HCEC 1CT (cell line): ENCODE measurements at places on chromosomes 6 and 20.

DNA sequence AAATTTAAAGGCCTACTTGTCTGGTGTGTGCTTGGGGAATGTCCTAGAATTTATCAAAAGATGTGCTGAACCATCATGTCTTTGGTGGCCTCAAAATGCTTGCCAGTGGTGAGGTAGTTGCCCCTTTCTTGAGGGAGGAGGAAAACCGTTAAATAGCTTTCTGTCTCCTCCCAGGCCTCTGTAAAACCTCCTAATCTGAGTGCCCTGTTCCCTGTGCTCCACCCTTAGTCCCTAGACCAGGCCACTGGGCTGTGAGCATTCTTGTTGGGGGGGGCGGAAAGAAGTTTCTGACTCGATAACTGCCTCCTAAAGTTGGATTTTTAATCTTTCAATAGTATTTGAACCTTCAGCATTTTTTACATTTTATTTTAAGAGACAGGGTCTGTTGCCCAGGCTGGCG, 23.1 kb downstream of the JARID2 start:
- no peak for DNase-seq

DNA sequence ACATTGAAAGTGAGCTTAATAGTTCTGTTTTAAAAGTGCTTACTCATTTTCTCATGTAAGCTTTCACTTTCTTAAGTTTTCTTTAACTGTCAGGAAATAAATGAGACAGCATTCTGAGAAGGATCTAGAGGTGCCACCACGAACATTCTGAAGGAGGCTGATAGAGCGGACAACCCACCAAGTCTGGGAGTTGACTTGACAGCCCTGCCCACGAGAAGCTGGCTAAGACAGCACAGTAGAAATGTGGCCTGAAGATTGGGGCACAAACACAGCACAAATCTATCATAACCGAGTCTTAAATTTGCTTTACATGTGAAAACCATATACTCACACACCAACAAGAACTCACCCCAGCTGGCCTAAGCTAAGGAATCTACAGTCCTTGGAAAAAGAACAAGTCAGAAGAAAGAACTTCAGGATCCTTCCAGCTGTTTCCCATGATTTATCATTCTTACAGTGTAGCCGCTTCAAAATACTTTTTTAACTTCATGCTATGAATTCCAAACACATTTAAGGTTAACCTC, 144.2 kb upstream of the TNFAIP3 start:
- no peak for DNase-seq

DNA sequence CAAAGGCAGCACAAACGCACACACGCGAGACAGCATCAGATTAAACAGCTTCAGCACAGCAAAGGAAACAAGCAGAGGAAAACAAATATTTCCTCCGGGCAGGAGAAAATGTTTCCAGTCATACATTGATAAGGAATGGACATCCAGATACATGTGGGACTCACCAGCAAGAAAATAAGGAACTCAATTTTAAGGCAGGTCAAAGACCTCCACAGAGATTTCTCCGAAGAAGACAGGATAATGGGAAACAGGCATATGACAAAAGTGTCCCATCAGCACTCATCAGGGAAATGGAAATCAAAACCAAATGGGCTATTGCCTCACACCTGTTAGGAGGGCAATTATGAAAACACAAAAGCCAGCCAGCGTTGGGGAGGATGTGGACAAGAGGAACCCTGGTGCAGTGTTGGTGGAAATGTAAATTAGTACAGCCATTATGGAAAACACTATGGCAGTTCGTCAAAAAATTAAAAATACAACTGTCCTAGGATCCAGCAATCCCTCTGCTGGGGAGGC, 9.7 kb upstream of the SLCO4A1 start:
- no peak for DNase-seq

- DNase-seq, result no peak
These were observed 19.6 kb downstream of the NUP153 start for GRCh38 chr6:17687136-17687535.

GRCh38 chr6:3769610-3770009, 18.1 kb upstream of the PXDC1 start:
- peak; percentile 65 for DNase-seq

- DNase-seq, result no peak
These were observed 75.9 kb downstream of the TAF4 start for GRCh38 chr20:61989741-61990140.

DNA sequence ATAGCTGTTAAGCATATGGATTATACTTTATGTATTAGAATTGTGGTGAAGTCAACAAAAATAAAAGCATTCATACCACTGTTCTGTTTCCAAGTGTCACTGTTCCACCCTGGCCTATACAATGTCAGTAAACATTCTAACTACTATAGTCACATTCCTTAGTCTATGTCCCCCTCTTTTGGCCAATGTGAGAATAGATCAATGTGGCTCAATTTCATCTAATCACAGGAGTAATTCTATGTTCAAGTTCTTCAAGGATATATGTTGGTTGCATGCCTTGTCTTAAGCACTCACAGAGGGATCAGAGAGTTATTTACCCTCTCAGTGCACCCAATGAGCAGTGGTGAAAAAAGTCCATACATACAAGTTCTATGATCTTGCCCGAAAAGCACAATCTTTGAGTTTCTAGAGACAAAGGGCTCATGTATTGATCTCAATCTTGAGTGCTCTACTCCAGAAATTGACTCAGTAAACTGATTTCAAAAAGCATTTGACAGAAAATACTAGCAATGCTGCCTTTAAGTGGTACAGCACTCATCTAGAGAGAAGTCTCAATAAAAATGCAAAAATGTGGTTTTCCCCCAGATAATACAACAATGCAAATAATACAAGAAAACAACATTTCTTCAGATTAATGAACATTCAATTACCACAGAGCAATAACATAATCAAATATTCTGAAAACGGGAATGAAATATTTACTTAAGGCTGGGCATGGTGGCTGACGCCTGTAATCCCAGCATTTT, 16.5 kb downstream of the SMLR1 start:
- peak; percentile 35 for DNase-seq

DNA sequence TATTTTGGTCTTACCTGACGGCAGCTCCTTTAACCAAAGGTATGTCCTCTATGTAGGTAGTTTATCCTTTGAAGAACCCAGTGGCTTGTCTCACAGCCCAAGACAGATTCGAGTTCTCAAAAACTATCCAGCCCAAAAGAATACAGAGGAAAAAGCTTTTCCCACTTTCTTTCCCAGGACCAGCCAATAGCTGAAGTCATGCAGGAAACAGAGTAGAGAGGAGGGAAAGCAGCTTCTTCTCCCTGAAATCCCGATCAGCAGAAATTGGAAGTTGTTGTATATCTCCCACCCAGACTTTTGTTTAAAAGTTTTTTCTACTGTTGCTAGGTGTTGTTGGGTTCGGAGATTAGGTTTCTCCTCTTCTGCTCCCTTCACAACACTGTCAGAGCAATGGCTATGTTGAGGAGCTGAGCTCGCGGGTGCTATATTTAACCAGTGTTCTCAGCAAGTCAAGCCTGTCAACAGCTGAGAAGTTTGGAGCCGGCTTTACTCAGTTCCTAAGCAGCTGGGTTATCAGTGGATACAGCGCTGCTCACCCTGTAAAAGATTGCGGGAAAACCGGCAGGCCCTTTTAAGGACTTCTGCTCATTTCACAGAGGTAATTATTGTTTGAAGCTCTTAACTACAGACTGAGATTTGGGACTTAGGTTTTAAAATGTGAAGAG, at the start of gene FILIP1:
TSS of gene FILIP1 (minus strand) at position 401 of the 665 bp plus-strand sequence. CDS start 78,828 bp downstream, outside the sequence.
- no peak for DNase-seq

- DNase-seq, result no peak
These were observed 106.3 kb upstream of the GJE1 start for GRCh38 chr6:142026471-142026870.

DNA sequence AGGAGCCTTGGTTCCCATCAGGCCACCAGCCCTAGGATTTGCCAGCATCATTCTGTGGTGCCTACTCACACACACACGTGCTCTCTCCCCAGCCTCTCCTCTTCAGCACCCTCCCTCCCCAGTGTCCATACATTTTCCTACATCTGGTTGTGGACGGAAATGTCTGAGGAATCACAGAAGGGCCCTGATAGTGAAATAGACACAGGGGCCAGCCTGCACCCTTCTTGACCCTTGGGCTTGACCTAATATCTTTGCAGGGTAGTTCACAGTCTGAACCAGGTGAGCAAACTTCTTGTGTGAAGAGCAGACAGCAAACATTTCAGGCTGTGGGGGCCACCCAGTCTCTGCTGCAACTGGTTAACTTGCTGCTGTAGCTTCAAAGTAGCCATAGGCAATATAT, 108.5 kb upstream of the NXT1 start:
- DNase-seq, result no peak

DNA sequence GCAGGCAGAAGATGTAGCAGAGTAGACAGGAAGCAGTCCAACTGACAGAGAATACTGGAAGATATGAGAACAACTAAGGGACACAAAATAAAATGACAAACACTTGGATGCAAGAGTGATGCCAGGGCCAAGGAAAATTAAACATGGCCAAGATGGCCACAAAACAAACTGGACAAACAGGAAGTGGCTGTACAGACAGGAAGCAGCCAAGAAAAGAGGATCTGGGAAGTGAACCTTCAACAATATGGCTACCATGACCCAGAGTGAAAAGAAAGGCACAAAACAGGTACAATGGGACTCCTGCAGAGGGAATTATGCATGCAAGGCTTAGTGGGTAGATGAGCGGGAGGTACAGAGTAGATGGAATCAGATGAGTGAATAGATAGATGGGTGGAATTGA, 29.1 kb downstream of the HLA-DPB1 start:
- DNase-seq, result no peak

DNA sequence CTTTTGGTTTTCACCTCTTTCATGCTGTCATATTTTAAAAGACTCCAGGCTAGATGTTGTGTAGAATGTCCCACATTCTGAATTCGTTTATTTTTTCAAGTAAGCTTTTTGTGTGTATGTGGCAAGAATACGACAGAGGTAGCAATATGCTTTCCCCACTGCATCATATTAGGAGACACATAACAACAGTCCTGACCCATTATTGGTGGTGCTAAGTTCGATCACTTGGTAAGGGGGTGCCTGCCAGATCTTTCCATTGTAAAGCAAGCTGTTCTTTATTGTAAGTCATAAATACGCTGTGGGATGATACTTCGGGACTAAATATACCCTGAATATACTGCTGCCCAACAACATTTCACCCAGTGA, 588 bp upstream of the NCOA3 start:
- no peak for DNase-seq

DNA sequence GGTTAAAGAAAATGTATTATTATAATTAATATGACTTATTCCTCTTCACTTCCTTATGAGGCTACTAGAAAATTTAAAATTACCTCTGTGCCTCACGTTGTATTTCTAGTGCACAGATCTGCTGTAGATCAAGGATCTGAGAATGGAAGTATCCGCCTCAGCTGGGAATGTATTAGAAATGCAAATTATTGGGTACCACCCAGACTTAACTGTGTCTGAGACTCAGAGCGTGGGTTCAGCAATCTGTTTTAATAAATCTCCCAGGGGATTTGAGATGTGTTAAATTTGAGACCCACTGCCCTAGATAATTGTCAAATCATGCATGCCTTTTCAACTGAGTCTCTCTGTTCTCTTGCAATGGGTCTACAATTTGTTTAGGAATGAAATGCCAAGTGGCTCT, 658.0 kb upstream of the NOX3 start:
- no peak for DNase-seq

DNA sequence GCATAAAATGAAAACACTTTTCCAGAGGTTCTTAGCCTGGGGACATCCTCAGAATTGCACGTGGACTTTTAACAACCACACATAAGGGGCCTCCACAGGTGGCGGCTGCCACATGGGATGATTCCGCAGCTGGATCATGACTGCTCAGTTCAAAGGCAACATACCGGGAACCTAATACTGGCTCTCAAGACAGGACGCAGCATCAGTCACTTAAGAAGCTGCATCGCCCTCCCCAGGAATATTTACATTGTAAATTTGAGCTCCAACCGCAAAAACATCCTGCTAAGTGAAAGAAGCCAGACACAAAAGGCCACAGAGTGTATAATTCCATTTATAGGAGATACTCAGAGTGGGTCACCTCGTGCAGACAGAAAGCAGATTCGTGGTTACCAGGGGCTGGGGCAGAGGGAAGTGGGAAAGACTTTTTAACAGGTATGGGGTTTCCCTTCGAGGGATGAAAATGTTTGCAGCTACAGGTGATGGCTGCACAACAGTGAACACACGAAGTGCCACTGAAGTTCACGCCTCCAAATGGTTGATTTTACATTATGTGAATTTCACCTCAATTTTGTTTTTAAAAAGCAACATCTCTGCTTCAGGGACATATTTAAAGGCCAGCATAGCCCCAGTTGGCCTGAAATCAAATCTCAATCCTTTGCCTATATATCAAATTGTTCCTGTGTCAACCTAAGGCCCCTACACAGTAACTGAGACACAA, 141.5 kb downstream of the BMP7 start:
- DNase-seq, result no peak

GRCh38 chr6:113377362-113377942, 479.7 kb upstream of the MARCKS start:
- DNase-seq, result no peak

DNA sequence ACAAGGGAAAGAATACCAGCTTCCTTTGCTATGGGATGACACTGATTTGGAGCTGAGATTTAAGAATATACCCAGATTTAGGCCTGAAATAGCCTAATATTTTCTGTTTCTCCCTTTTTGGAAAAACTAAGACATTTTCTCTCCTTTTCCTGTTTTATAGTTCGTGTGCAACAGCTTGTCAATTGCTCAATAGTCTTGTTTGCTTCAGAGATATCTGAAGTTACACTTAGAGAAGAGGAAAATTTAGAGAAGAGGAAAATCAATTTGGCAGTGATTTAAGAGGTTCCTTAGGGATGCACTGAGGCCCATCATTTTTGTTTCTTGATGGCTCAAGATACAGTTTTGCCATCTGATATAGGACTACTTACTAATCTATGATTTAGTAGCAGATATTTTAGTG, 398.6 kb downstream of the RFPL4B start:
- DNase-seq, result no peak
